H9 (cell line): ENCODE measurements at places on chromosomes 12 and 14. TPM values are rescaled to one million over a fixed set of nuclear protein-coding genes. Genes with fewer than 3 reads are reported as not detected.

DNA sequence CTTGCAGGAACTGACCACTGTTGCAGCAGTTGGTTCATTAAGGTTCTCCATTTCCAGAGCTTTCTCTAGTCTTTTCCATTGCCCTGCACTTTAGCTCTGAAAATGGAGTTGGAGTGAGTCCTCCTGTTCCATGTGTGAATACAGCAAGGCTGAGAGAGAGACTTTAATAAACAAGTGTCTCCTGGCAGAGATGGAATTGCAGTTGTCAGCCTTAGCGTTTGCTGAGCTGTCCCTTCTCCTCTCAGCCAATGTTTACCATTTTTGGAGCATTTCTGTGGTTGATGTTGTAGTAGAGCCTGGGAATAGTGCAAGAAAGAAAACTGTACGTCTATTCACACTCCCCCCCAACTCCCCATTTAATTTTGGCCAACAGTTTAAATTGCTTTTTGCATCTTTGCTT is 7.5 kb upstream of the MANSC4 start:
- no peak overlapping the region for H3K4me3 ChIP-seq
- H3K27me3 ChIP-seq, result no peaks in the 10 kb centered on the region
- peaks cover 15% of the 10 kb centered on the region; the same call in 2 of the 3 replicates for H3K36me3 ChIP-seq
- DNase-seq, result no peak
- no peak overlapping the region for H3K27ac ChIP-seq
- H3K4me1 ChIP-seq, result no peaks in the 10 kb centered on the region; the same call in 1 of the 2 replicates

- no peak overlapping the region for H3K4me3 ChIP-seq
- no peak overlapping the region for H3K27ac ChIP-seq
- peaks cover 7% of the 10 kb centered on the region; the same call in 1 of the 2 replicates for H3K4me1 ChIP-seq
- H3K27me3 ChIP-seq, result no peaks in the 10 kb centered on the region
Observed at GRCh38 chr12:124536641-124537040, 30.8 kb downstream of the NCOR2 start.

The EPYC gene
- not detected in 2 replicates for total RNA-seq

The CD163L1 gene
- total RNA-seq, result 0.18 and 0.39 TPM in 2 replicates

DNA sequence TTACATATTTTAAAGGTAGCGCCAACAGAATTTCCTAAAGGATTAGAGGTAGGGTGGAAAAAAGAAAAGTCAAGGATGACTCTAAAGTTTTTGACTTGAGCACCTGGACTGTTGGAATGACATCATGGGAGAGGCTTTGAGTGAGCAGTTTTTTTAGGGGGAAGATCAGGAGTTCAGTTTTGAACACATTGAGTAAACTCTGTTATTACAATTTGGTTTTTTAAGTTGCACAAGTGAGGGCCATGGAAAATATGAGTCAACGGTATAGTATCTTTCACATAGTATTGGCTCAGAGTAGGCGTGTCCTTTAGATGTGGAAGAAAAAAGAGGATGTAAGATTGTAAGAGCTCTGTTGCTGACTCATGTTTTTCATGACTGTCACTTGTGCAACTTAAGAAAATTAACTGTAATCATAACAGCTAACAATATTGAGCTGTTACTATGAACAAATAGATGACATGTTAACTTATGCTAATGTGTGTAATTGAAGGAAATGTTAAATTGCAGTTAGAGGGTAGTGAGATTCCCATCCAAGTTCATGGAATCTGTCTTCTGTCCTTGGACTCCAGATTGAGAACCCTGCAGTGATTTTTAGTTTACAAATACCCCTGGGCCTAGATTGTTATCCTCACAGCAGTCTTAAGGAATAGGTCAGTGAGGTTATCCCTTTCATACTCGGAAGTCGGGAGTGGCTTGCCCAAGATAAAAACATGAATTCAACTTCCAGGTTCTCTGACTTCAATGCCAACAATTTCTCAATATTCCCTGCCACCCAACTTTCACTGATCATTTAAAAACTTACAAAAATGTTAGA is 48.2 kb upstream of the ATP2B1 start:
- no peak overlapping the region for H3K27ac ChIP-seq
- H3K4me1 ChIP-seq, result no peaks in the 10 kb centered on the region
- H3K4me3 ChIP-seq, result no peak overlapping the region
- no peak for DNase-seq
- no peaks in the 10 kb centered on the region for H3K27me3 ChIP-seq

- peak within 1 kb of the TSS; percentile 79 for H3K27ac ChIP-seq
- no peak for DNase-seq
- no peaks in the 10 kb centered on the region for H3K4me1 ChIP-seq
- H3K27me3 ChIP-seq, result no peaks in the 10 kb centered on the region
Observed at GRCh38 chr12:132761032-132761920, at the start of gene ANKLE2. Gene ANKLE2, minus strand, starts transcription at chr12:132761832. Its CDS starts 34 bp downstream, at chr12:132761798.

DNA sequence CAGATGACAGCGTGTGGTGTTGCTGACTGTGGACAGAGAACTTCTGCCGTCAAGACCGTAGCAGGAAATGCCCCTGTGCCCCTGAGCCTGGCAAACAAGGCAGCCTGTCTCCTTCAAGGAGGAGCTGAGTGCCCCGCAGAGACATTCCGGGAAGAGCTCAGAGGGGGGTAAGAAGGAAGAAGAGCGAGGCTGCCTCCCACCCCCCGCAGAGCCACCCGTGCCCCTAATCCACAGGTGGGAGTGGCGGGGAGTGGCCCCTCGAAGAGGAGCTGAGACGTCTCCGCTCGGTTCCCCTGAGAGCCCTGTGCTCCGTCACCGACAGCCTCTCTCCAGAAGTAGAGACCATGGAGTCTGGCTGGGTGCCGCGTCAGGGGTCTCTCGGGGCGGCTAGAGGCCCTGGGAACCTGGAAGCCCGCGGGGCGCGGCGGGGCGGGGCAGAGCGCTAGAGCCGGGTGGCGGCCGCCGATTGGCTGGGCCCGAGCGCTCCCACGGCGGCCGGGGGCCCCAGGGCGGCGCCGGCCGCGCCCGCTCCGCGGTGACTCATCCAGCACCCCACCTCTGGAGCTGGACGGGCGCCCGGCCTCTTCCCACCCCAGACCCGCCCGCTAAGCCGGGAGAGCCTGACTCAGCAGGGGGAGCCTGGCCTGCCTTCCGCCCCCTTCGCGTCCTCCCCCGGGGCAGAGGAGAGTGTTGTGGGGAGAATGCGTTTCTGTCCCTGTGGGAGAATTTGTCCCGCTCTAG is 25.2 kb upstream of the KRT78 start:
- H3K4me3 ChIP-seq, result peak overlapping the region; percentile 81
- no peaks in the 10 kb centered on the region for H3K36me3 ChIP-seq
- DNase-seq, result peak; percentile 68
- H3K27me3 ChIP-seq, result no peaks in the 10 kb centered on the region; the same call in 1 of the 2 replicates
- H3K4me1 ChIP-seq, result no peaks in the 10 kb centered on the region
- no peak overlapping the region for H3K27ac ChIP-seq

The ITGB7 gene
- 0.26 and 0.39 TPM in 2 replicates for total RNA-seq

- no peak overlapping the region for H3K4me3 ChIP-seq
- H3K4me1 ChIP-seq, result no peaks in the 10 kb centered on the region
- no peaks in the 10 kb centered on the region for H3K27me3 ChIP-seq
- no peak overlapping the region for H3K27ac ChIP-seq
- H3K36me3 ChIP-seq, result peaks cover 28% of the 10 kb centered on the region
- no peak for DNase-seq
Observed at GRCh38 chr12:27303139-27304111, 29.2 kb upstream of the BMAL2 start.

The ARID2 gene
- 61.9 and 63.8 TPM in 2 replicates for total RNA-seq

DNA sequence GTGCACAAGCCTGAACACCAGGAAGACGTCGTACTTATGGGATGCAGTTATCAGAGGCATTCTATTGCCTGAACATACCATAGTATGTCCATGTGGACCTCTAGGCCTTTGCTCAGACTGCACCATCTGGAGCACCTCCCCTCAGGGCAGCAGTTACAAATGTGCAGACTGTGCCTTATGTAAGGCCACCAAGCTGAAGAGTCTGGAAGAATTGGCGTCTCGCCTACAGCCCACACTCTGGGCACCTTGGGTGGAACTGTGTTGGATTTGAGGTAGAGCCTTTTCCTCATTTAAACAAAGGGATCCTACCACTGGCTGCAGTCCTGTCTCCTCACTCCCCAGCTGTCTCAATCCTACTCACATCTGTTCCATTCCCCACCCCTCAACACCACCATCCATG is 204.3 kb upstream of the FRMD6 start:
- H3K27me3 ChIP-seq, result no peaks in the 10 kb centered on the region
- no peaks in the 10 kb centered on the region for H3K4me1 ChIP-seq
- H3K27ac ChIP-seq, result no peak overlapping the region
- no peak for DNase-seq

The GZMH gene
- total RNA-seq, result not detected in 2 replicates

DNA sequence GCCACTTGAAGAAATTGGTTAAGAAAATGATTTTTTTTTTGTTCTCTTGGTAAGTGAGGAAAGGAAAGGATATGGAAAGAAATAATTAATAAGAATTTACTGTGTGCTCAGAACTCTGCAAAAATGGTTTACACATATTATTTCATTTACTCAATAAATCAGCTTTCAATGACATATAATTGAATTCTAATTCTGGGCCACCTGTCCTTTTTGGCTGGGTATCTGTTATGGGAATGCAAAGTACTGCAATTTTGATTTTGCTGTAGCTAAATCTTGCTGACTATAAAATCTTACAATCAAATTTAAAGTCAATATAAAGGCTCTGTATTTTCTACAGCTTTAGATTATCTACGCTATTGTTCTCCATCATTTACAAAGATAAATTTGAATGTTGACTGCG is 147.1 kb downstream of the GRIP1 start:
- DNase-seq, result no peak
- no peak overlapping the region for H3K4me3 ChIP-seq
- no peak overlapping the region for H3K27ac ChIP-seq
- H3K36me3 ChIP-seq, result peaks cover 21% of the 10 kb centered on the region
- peaks cover 6% of the 10 kb centered on the region; the same call in 1 of the 2 replicates for H3K4me1 ChIP-seq
- H3K27me3 ChIP-seq, result no peaks in the 10 kb centered on the region

DNA sequence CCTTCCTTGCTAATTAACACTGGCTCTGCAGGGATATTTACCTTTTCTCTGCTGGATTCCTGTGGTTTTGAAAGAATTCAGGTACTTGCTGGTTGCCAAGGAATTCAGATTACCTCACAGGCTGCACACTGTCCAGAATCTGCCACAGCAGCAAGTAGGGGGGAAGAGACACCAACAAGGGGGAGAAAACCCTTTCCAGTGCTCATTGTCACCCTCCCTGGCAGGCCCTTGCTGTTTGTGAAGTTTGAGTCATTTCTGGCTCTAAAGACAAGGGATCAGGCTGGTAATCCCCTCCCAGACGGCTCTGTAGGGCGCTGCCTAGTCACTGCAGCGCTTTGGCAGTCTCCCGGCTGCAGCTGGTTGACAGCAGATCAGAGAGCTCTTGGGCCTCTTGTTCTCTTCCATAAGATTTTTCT is 50.8 kb downstream of the TTLL5 start:
- H3K27me3 ChIP-seq, result no peaks in the 10 kb centered on the region; the same call in 1 of the 2 replicates
- H3K4me3 ChIP-seq, result no peak overlapping the region
- H3K27ac ChIP-seq, result no peak overlapping the region
- H3K4me1 ChIP-seq, result no peaks in the 10 kb centered on the region; the same call in 1 of the 2 replicates
- peaks cover 16% of the 10 kb centered on the region for H3K36me3 ChIP-seq

DNA sequence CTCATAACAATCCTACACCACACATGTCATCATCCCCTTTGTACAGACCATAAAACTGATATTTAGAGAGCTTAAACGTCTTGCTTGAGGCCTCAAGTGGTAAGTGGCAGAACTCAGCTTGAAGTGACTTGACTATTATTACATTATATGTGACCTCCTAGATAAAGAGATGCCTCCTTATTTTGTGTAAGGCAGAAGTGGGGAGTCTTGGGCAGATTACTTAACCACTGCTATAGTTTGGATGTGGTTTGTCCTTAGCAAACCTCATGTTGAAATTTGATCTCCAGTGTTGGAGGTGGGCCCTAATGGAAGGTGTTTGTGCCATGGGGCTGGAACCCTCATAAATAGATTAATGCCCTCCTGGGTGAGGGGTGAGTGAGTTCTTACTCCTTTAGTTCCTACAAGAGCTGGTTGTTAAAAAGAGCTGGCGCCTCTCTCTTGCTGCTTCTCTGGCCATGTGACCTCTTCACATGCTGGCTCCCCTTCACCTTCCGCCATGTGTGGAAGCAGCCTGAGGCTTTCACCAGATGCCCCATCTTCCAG is 37.4 kb downstream of the RCOR1 start:
- no peak overlapping the region for H3K27ac ChIP-seq
- no peaks in the 10 kb centered on the region for H3K27me3 ChIP-seq
- H3K4me1 ChIP-seq, result peaks cover 2% of the 10 kb centered on the region
- no peaks in the 10 kb centered on the region for H3K36me3 ChIP-seq
- no peak for DNase-seq

GRCh38 chr12:54535474-54535873 is 13.9 kb upstream of the PDE1B start:
- H3K4me3 ChIP-seq, result no peak overlapping the region
- DNase-seq, result no peak
- no peaks in the 10 kb centered on the region for H3K36me3 ChIP-seq
- H3K27ac ChIP-seq, result no peak overlapping the region
- H3K4me1 ChIP-seq, result no peaks in the 10 kb centered on the region

DNA sequence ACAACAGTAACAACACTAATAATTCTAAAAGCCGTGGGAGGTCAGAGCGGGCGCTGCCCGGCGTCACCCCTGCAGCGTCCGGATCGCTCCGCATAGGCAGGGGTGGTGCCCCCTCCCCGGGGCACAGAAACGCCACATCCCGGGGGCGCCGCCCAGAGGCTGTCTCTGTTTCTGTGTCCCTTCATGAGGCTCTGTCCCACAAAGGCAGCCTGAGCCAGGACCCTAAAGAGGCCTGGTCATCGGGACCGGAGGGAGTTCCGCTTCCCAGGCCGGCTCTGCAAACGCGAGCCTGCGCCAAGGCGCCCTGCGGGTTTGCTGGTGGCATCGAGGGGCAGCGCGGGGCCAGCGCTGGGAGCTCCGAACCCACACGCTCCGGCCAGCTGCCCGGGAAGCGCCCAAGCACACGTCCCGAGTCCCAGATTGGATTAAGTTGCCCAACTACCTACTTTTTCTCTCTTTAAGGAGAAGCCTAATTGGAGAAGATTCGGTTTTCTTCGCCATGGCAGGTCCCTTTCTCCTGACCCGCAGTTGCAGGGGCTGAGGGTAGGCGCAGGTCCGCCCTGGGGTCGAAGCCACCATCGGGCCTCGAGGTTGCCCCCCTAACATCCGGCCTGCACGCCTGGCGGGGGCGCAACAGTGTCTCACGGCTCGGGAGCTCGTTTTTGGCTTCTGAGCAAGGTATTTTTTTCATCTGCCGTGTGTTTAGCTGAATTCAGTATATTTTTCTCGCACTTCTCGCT is 421.7 kb downstream of the VRK1 start:
- H3K27ac ChIP-seq, result no peak overlapping the region
- H3K27me3 ChIP-seq, result no peaks in the 10 kb centered on the region
- DNase-seq, result peak; percentile 77
- peak overlapping the region; percentile 77 for H3K4me3 ChIP-seq

DNA sequence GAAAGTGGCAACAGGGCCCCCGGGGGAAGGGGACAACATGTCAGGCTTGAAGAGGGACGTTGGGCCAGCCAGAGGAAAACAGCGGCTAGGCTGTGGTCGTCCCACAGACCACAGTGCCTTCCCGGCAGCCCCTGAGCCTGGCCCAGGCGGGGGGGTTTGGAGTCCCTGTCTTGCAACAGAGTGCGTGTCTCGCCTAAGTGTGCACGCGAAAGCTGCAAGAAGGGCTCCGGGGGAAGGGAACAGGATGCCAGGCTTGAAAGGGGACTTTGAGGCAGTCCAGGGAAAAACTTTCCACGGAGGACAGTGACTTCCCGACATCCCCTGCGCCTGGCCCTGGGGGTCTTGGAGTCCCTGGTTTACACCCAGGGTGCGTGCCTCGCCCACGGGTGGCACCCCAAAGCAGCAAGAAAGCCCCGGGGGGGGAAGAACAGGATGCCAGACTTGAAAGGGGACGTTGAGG is 157.5 kb upstream of the ALG10B start:
- no peaks in the 10 kb centered on the region for H3K4me1 ChIP-seq
- H3K36me3 ChIP-seq, result peaks cover 6% of the 10 kb centered on the region
- no peak overlapping the region for H3K4me3 ChIP-seq
- no peak for DNase-seq

The INHBE gene
- total RNA-seq, result 9.6 and 10.1 TPM in 2 replicates
